ENCODE measurements at places on chromosomes 12 and 14. TPM values are rescaled to one million over a fixed set of nuclear protein-coding genes. Genes with fewer than 3 reads are reported as not detected.

KRT74 gene
- total RNA-seq = not detected

- DNase-seq = no peak
These were observed 136.4 kb downstream of the SLC35F4 start for GRCh38 chr14:57729208-57730187.

DNA sequence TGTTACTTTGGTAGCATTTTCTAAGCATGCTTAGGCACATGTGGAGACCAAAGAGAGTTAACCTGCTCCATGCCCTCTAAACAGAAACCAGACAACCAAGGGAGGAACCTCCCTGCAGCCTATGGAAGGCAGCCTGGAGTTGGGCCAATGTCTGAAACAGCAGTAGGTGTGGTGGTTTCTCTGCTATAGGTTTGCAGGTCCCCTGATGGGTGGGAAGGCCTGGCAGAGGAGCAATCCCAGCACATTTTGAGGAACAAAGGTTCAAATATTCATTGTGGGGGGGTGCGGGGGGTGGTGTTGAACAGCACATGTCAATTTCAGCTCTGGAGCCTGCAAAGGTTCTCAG, 65.4 kb downstream of the DACT1 start:
- no peak for DNase-seq

- no peak for DNase-seq
These were observed 3.2 kb downstream of the SPTLC2 start for GRCh38 chr14:77613201-77613600.

DNA sequence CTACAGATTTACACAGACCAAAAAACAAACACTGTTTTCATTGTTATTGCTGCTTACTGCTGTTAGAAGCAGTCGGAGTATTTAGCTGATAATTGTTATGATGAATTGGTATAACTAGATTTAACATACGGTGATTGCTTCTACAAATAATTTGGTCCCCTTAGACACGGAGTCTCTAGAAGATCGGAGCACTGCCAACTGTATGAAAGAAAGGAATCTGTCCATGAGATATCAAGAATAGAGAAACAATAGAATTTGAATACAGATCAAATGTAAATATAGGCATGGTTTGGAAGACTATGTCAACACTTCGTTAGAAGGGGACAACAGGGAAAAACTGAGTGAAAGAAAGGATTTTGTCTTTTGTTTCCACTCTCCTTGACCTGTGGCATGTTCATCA, 110.9 kb downstream of the PPP2R5E start:
- DNase-seq = no peak

- peak; percentile 32 for DNase-seq
These were observed 14.9 kb upstream of the POLR3B start for GRCh38 chr12:106342397-106343213.

GRCh38 chr14:104130974-104131651, 7.3 kb upstream of the KIF26A start:
- DNase-seq = peak; percentile 14

Measured in Caki2 (cell line).